ENCODE measurements at places on chromosomes 4 and X.

DNA sequence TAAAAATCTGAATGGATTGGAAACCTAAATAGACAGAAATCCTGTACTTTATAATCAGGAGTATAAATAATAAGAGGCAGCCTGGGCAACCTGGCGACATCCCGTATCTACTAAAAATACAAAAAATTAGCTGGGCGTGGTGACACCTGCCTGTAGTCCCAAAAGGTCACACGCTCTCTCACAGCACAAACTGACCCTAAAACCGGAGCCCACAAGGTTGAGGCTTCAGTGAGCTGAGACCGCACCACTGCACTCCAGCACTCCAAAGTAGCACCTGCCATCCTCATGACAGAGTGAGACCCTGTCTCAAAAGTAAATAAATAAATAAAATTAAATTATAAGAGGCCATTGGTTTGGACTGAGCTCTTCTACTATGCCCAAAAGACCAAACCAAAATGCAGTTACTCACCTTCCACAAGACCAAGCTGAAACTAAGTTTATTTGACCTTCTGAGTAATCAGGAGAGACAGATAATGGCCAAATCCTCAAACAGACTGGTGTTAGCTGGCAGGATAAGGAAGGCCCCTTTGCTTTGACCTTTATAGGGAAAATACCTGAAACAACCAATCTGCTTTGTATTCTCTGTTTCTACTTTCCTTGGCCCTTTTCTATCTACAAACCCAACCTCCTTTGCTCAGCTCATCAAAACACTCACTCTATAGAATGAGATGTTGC is 3.2 kb upstream of the GRSF1 start:
- no peak for DNase-seq

DNA sequence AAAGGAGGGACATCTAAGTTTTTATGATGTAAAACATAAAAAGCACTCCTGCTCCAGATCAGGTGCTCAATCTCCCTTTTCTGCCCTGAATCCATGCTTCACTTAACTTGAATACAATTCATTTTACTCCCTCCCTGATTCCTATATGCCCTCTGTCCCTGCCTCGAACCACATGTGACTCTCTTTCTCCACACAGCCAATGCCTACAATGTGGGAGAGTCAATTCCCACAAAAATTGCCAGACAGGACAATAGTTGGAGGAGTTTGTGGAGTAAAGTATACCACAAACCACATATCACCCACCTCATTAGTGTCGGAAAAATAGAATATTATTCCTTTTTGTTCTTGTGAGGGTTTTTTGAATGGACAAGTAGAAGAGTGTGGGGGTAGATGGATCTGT is 9.7 kb downstream of the AMMECR1 start:
- DNase-seq: no peak

- no peak for DNase-seq
Observed at GRCh38 chr4:26736621-26737020, 124.0 kb upstream of the STIM2 start.

GRCh38 chr4:150826306-150826705 is 188.8 kb downstream of the LRBA start:
- DNase-seq: no peak

DNA sequence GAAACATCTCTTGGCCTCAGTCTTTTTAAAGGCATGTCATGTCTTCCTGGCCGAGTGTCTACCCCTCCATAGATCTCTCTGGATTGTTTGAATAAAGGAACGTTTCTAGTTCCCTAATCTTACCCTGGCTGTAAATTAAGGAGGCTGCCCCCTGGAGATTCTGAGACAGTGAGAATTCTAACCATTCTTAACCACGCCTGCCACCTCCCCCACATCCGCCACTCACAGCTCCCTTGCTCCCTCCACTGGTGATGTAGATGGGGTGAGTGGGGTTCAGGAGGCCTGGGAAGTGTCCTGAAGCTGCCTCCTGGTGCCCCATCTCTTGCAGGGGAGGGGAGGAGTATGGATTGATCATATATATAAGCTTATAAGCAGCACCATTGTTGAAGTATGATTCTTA is 48.0 kb upstream of the TRIM2 start:
- DNase-seq: no peak

- DNase-seq: no peak
Observed at GRCh38 chr4:8368998-8369397, 71.5 kb downstream of the ACOX3 start.

DNA sequence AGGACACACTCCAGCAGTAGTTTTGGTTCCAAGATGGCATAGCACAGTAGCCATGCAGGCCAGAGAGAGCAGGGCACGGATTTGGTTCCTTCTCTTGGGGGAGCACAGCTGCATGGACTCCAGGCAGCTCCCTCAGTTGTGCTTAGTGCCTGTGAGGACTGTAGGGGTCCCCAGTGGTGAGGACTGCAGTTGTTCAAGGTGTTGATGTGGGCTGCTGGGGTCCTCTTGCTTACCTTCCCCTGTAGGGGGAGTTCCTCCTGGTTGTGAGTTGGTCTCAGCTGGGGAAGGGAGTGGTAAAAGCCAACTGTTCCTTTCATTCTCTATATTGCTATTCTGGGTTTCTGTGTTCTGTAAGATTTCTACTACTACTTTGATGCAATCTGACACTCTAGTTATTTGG is 606.5 kb downstream of the MAGEB5 start:
- DNase-seq: no peak

DNA sequence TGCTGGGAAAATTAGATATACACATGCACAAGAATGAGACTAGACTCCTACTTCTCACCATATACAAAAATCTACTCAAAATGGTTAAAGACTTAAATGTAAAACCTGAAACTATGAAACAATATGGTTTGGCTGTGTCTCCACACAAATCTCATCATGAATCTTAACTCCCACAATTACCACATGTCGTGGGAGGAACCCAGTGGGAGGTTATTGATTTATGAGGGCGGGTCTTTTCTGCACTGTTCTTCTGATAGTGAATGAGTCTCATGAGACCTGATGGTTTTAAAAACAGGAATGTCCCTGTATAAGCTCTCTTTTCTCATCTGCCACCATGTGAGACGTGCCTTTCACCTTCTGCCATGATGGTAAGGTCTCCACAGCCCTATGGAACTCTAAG is 48.5 kb upstream of the DDX60 start:
- DNase-seq: no peak

DNA sequence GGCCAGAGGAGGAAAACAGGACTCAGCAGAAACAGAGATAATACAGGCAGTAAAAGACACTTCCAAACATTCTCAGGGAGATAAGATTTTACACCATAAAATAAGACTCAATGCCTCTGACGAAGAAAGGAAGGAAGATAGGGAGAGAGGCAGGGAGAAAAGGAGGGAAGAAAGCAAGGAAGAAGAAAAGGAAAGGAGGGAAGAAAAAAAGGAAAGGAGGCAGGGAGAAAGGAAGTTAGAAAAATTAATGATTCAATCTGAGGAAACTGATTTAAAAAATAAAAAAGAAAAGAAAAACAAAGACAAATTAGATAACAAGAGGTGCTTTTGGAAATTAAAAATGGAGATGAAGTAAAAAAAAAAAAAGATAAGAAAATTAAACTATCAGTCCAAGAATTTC is 72.1 kb downstream of the PDS5A start:
- no peak for DNase-seq

DNA sequence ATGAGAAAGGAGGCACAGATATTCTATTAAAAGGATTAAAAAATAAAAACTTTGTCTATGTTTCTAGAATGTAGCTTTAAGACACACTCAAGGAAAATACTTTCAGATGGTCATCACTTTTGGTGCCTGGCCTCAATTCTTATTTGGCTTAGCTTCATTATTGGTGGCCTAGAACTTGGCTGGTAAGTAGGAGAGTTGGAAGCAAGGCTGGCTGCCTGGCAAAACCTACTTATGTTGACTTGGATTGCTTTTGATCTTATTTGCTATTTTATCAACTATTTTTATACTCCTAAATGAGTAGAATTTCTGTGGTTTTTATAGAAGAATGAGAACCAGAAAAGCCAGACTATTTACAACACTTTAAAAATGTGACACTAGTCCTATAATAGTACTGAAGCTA is 35.3 kb upstream of the JADE3 start:
- no peak for DNase-seq

DNA sequence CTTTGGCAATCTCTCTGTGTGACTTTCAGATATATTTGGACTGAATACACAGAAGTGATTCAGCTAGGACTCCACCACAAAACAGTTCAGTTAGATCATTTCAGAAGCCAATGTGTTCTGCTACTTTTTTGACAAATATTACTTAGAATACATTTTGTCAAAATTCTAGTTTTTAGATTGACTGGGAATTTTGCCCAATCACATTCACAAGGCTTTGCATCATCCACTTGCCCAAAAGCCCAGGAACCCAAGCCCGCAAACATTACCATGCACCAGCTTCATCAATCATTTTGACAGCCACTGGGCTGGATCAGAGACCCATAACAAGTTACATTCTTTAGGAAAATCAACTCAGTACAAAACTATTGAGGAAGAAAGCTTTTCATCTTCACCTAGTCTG is 256.6 kb upstream of the NDST3 start:
- DNase-seq: no peak

GRCh38 chrX:153387987-153388721 is 13.0 kb downstream of the PNMA6E start:
- no peak for DNase-seq

DNA sequence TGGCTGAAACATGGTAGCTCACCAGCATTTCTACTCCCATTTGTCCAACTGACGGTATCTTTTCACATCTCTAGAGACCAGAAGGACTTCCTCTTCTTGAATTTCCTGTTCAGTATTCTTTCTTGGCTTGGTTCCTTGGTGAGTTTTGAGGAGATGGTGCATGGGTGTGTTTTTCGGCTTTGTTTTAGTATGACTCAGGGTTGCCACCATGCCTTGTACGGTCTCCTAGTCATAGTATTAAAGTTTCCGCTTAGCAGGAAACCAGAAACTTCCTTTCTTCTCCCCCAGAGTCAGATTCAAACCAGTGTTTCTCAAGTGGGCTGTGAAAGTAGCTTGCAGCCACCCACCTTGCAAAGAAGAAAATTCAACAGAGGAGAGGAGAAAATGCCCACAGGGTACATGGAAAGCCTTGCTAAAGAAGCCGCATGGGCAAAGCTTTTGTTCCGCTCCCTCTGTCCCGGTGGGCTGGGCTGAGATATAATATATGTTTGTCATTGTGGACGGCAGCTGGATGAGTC is 5.7 kb downstream of the CD99 start:
- no peak for DNase-seq

GRCh38 chrX:2658585-2659292 is 32.4 kb upstream of the CD99 start:
- DNase-seq: no peak

DNA sequence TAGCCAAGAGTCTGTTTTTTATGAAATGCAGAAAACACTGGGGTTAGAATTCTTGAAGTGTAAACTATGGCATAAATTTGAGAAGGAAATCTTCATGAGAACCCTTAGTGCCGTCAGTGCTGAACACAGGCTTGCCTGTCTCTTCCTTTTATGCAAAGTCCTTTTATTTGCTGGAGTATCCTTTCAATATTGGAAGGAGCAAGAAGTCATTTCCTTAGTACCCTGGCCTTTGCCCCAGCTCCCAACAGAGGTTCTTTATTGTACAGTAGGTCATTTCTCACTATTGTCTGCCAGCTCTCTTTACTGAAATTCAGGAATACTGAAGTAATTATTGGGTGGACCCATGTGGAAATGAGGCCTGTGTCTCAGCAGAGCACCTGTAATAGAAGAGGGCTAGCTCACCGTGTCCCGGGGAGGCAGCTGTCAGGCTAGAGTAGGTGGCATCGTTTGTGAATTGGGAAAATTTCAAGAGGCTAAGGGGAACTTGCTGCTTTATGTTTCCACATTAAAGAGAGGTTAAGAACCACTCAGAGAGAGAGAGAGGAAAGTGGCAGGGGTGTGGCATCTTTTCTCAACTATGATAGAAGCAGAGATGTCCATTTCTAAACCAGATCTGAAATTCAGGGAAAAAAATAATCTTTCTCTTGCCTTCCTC is 8.7 kb downstream of the FHDC1 start:
- DNase-seq: no peak

GRCh38 chr4:148376151-148376550 is 66.1 kb downstream of the NR3C2 start:
- DNase-seq: no peak

DNA sequence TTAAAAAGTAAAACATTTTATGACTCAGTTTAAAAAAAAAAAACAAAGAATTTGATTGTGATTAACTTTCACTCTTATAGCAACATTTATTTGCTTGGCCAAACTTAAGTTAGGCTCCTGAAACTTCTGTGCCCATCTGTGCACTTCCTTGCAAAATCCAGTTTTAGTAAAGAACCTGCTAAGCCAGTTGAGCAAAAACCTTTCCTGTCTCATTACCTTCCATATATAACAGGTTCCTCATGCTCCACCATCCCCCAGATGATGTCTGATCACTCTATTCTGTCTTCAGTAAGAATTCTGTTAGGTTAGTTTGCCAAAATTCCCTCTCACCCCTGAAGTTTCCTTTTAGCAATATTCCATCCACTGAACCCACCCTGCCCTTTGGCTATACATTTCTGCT is 1200.5 kb downstream of the C4orf33 start:
- no peak for DNase-seq

GRCh38 chrX:39752815-39753214 is 344.9 kb downstream of the BCOR start:
- DNase-seq: no peak

GRCh38 chr4:40750461-40751258 is 905 bp downstream of the NSUN7 start:
- DNase-seq: no peak

DNA sequence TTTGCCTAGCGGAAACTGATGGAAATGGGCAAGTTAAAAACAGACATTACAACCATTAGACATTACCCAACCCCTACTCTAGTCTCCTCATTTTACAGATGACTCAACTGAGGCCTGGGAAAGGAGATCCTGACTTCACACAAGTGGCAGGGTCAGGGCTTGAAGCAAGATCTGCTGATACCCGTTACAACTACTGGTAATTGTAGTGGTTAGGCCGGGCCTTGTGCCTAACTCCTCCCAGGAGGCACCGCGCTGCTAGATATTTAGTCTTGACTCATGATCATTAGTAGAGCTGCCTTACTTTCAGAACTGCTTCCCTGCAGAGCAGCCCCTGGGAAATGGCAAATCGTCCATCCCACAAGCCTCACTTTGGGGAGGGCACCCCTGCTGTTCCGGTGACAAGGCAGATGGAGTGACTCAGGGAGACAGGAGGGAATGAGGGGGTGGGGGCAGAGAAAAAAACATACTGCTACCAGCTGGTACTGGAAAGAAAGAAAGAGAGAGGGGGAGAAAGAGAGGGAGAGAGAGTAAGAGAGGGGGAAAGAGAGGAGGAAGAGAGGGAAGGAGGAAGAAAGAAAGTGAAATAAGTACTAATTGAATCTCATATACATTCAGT is 12.2 kb downstream of the ARHGEF6 start:
- no peak for DNase-seq

Measured in right renal cortex interstitium (tissue), 3 donors.